NCI-H2171 (cell line): ENCODE measurements at places on chromosomes 2 and 18.
A peak's percentile ranks its signal among the peaks of the same experiment; 100 is the strongest.

- DNase-seq: no peak
Observed at GRCh38 chr2:64853306-64853705, 135.9 kb upstream of the SLC1A4 start.

- no peak for DNase-seq
Observed at GRCh38 chr2:176435729-176436128, 166.5 kb downstream of the MTX2 start.

DNA sequence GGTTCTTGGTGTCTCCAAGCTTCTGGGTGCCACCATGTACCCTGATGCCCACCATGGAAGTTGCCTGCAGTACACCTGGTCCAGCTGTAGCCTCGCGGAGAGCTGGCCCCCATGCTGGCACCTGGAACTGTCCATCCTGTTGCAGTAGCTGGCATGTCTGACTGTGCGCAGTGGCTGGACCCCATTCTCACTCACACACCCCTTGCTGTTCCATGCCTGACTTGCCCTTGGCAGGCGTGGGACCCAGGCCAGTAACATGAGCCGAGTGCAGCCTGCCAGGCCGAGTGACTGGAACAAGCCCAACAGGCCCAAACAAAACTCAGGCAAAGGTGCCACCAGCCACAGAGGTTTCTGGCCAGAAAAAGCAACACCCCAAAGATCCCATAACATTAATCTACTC, 73.8 kb downstream of the NEURL3 start:
- DNase-seq: no peak

DNA sequence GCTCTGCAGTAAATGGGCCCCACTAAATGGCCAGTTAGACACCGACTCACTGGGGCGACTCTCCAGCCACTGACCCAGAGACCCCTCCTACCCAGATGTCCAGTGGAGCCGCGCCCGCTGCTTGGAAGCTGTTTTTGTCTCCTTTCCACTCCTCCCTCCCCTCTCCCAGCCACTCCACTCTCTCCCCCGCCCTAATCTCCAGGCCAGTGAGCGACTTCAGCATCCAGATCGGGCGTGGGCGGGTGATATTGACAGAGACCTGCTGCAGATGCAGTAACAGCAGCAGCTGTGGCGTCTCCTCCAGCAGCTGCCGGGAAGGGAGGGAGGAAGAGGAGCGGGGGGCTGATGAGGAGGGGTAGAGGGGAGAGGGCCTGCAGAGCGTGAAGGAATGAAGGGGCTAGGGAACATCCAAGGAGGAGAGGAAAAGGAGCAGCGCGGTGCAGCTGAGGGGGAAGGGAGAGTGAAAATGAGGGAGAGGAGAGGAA, at the start of gene SCN7A:
Gene SCN7A, minus strand, starts transcription at position 110 of the 485 bp plus-strand sequence. CDS start 16,553 bp downstream, outside the sequence.
- no peak for DNase-seq

GRCh38 chr2:105175231-105175630, 66.3 kb upstream of the GPR45 start:
- DNase-seq: no peak

DNA sequence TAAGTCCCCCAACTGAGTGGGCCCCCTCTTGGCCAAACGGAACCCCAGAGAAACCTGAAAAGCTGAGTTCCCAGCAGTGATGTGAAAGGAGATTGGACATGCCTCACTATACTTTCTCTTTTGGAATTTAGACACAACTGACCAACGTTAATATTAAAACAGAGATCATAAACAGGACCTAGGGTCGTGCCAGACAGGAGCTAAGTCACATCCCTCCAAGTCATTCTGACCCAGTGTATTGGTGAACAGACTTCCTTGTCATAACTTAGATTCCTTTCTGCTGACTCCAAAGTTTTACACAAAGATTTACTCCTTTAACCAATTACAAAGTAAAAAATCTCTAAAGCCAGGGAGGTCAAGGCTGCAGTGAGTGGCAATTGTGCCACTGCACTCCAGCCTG, 46.9 kb downstream of the UXS1 start:
- no peak for DNase-seq

DNA sequence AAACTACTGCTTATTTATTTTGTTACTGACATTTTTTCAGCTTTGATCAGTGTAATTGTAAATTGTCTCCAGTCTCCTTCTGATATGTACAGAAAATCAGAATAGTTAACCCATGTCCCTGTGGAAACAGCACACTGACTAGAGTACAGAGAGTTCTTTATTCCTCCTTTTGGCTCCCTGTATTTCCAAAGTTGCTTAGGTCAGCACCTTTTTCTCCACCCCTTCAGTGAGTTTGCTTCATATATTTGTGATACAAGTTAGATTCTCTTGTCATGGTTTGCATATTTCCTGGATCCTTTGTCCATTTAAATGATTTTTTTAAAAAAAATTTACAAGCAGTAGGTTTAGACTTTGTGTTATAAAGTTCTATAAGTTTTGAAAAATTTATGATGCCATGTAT, 2051.1 kb upstream of the LRRTM1 start:
- DNase-seq: no peak

- no peak for DNase-seq
Observed at GRCh38 chr18:24380163-24380747, 17.4 kb downstream of the OSBPL1A start.

DNA sequence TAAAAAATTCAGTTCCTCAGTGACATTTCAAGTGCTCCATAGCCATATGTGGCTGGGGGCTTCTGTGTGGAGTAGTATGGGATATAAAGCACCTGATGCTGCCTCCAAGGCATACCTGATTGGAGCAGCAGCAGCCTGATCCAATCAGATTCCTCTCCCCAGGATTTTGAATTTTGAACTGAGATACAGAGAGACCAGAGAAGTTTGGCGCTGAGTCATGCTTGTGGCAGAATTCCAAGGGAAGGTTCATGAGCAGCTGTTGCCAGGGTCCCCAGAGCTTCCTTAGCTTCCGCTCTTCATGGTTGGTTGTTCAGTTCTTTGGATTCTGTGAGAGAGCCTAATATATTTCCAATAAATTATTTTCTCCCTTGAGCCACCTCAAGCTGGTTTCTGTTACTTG, 29.0 kb upstream of the CFAP36 start:
- DNase-seq: peak; percentile 94

- DNase-seq: no peak
Observed at GRCh38 chr2:2950403-2950952, 427.1 kb downstream of the EIPR1 start.

GRCh38 chr2:62354771-62355561, 151.0 kb downstream of the TMEM17 start:
- no peak for DNase-seq

GRCh38 chr2:65367524-65367923, 64.9 kb downstream of the SPRED2 start:
- DNase-seq: no peak

DNA sequence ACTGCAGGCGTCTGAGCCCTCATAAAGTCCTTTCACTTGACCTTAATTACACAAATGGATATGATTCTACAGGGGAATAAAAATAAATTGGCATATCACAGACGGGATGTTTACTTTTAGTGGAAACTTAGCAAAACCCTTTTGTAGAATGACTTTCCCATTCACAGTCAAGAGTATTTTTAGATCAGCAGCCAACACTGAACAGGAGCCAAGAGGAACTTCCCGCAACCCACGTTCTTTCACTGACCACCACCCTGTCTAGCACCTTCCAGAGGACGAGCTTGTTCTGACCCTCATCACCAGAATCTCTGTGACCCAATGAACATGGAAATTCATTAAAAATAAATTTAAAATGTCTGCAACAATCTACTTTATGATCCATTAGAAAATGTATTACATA, 119.0 kb upstream of the SNTG2 start:
- DNase-seq: no peak

DNA sequence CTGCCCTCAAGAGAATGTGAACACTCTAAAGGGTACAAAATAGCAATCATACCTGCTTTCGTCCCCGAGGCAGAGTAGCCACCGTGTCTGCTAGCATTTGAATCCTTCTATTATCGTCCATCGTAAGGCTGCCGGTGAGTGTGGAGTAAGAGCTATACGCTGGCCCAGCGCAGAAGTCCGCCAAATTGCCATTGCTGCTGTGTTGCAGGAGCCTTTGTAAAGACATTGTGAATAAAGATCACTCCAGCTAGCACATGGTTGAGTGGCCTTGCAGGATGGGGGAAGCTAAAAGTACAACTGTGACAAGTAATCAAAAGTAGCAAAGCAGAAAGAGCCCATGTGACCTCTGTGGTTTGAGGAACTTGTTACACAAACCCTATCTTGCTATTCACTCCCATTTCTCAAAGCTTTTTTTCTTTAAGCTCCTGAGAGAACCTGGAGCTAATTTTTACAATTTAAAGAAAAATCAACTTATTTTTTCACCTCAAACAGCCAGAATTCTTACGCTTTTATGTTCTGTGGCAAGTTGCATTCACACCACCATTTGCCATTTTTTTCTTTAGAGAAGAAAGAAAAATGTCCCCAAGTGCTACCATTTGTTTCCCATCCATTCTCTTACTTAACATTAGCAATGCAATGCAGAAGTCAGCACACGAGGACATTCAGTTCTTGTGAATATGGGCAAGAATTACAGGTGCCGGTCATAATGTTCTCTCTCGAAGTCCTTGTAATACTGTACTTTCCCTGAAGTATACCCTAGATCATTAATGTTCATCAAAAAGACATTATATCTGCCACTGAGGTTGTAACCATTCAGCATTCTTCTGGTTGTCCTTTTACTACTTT, at the start of gene CYTIP:
Gene CYTIP, minus strand, starts transcription at position 295 of the 846 bp plus-strand sequence. Its CDS starts 69 bp downstream, at position 226.
- DNase-seq: no peak
